ENCODE measurements at places on chromosomes 4 and X.

GRCh38 chr4:8847764-8848163 lies 23.9 kb downstream of the HMX1 start:
- DNase-seq: no peak

- no peak for DNase-seq
These were observed 64.6 kb upstream of the TMEM150C start for GRCh38 chr4:82626251-82626868.

DNA sequence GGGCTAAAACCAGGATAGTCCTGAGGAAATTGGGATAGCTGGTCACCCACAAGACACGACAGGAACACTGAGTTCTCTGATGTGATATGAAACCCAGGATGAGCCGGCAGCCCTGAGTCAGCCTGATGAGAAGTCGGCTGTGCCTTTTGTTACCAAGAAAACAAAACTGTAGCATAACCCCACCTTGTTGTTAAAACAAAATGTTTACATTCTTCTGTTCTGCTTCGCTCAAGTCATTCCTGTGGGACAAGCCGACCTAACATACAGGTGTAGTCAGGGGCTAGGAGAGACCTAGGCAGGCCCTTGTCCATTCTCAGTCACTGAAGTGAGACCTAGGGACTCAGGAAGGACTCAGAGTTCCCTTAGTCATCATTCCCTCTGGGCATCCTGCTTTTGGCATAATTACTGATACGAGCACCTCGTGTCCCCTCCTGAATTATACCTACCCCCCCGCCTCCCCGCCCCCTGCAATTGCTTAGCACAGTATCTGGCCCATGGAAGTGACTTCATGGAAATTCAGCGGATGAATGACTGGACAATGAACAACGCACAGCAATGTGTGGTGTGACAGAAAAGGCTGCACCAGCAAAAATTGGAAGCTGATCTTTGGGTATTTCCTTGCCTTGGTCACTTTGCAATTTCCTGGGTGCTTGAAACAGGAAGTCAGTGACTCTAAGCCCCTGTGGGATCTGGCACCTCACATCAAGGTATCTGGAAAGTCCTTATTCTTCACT lies 31.9 kb upstream of the TLR2 start:
- no peak for DNase-seq

DNA sequence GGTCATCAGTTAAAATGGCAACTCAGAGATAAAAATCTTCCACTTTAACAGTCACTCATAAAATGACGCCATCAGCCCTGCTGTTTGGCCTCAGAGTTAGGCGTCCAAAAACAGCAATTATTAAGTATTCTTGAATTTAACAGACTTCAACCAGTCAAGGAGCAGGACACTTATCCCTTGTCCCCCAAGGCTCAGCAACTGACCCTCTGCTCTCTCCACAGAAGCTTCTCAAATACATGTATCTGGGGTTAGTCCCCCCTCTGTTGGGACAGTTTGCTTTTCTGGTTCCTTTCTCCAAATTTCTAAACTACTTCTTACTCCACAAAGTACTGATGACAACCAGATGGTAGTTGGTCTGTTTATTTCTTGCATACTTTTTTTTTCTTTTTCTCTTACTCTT lies 54.4 kb downstream of the SOD3 start:
- DNase-seq: no peak

DNA sequence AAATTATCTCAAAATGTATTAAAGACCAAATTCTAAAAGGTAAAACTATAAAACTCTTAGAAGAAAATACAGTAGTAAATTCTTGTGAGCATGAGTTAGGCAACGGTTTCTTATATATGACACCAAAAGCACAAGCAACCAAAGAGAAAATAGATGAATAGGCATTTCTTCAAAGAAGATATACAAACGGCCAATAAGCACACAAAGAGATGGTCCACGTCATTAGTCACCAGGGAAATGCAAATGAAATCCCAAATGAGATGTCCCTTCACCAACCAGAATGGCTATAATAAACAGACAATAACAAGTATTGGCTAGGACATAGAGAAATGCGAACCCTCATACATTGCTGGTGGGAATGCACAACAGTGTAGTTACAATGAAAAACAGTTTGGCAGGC lies 44.6 kb downstream of the RAB33A start:
- no peak for DNase-seq

GRCh38 chr4:96649536-96649935 lies 809.6 kb downstream of the PDHA2 start:
- DNase-seq: no peak

DNA sequence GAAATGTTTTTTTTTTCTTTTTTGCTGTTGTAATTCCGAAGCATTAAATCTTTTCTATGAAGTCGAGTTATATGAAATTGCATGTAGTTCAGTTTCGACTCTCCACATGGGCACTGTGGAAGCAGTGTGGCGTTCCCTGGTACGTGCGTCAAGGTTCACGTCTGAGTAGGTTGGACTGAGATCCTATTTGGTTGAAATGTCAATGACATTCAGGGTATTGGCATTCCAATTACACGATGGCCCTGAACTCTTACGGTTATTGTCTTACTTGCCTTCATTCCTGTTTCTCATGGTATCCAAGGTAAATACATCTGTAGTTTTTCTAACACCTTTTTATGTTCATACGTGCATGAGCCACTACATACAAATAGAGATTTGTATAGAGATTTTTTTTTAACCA lies 128.8 kb downstream of the SORBS2 start:
- DNase-seq: no peak

- no peak for DNase-seq
These were observed 32.0 kb downstream of the PTPN13 start for GRCh38 chr4:86626066-86626465.

DNA sequence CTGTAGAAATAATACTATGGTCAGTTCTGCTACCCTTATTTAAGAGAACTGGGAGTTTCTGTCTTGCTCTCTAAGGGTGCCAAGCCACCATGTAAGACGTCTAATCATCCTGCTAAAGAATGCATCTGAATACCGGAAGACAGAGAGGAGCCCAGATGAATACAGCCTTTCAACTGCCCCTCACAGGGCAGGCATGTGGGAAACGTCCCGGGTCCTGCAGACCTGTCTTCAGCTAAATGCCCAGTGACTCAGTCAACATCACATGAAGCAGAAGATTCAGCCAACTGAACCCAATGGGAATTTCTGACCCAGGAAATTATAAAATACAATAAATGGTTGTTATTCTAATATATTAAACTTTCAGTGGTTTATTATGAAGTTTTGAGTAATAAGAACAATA lies 2141.0 kb upstream of the AGA start:
- DNase-seq: no peak

GRCh38 chr4:6917461-6918271 lies 8.0 kb downstream of the TBC1D14 start:
- no peak for DNase-seq

- DNase-seq: no peak
These were observed 69.7 kb upstream of the PGRMC2 start for GRCh38 chr4:128357286-128357685.

- no peak for DNase-seq
These were observed 3.2 kb downstream of the CABS1 start for GRCh38 chr4:70337886-70338420.

- no peak for DNase-seq
These were observed 771.3 kb downstream of the RAB28 start for GRCh38 chr4:12712648-12713339.

DNA sequence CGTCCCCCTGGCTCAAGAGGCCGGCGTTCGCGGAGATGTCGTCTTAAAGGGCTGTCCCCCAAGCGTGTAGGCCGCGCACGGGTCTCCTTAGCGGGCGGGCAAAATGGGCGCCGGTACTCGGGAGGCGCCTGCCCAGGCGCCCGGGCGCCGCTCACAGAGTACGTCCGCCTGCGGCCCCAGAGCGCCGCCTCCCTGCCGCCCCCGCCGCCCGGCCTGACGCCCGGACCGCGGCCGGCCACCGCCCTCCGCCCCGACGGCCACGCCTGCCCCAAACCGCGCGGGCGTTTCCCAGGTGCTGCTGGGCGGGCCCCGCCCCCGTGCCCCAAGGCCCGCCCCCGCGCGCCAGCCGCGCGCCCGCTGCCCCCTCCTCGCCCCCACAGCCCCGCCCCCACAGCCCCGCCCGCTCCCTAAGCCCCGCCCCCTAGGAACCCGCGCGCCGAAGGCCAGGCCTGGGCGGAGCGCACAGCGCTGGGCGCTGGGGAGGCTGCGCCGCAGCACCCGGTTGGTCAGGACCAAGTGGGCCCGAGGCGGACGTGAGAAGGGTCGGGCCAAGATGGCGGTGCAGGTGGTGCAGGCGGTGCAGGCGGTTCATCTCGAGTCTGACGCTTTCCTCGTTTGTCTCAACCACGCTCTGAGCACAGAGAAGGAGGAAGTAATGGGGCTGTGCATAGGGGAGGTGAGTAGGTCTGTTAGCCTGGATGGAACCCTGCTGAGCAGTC lies at the start of the genes BRCC3, CMC4 and MTCP1:
BRCC3 (plus strand) TSS at position 534 of the 719 bp plus-strand sequence; CDS start at position 554, 20 bp downstream.
CMC4 (minus strand) TSS at position 162 of the 719 bp plus-strand sequence. CDS start 7,113 bp downstream, outside the sequence.
MTCP1 (minus strand) TSS at position 162 of the 719 bp plus-strand sequence. CDS start 5,126 bp downstream, outside the sequence.
- peak; percentile 66 for DNase-seq
